Activated T-cell treated with anti-CD3 and anti-CD28 coated beads for 4 hours (primary cell): ENCODE measurements at places on chromosomes 3 and 15.

- no peak for DNase-seq
These were observed 99.9 kb downstream of the ADAMTS17 start for GRCh38 chr15:100241572-100242482.

- no peak for DNase-seq
These were observed 3.1 kb upstream of the A4GNT start for GRCh38 chr3:138135146-138135832.

- no peak for DNase-seq
These were observed 27.8 kb upstream of the PIK3CB start for GRCh38 chr3:138862531-138862923.

GRCh38 chr3:194032828-194033435, 103.0 kb upstream of the HES1 start:
- DNase-seq = no peak

DNA sequence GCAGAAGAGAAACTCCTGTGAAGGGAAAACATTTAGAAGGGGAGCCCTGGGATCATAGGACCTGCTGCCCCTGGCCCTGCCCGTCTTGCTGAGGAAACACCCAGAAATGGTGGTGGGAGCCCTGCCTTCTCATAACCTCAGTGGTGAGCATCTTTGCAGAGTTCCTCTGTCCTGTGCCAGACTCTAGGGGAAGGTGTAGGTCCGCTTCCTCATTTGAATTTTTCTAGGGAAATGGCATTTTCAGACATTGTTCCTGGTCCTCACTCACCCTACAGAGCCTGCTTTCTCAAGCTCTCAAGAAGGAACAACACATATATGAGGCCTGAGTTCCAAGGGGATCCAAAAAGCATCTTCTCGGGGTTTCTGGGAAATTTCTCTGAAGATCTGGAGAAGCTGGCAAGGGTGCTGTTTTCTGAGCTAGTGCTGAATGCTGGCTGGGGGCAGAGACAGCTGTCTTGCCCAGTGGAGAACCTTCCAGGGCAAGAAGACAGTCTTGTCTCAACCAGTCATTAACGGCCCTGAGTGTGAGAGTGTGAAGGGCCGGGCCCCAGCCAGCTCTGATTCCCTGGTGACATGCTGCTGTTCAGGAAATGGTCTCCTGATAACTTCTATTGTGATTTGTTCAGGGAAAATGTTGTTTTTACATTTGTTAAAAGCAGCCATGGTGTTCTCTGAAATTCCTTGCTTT, 283.1 kb upstream of the LRRFIP2 start:
- no peak for DNase-seq

GRCh38 chr15:90553248-90553745, 23.6 kb downstream of the CRTC3 start:
- DNase-seq = no peak
